Stromal cell of bone marrow (primary cell): ENCODE measurements at places on chromosomes 11 and 22.

- no peak for DNase-seq
Observed at GRCh38 chr11:73200256-73200655, 17.8 kb upstream of the P2RY2 start.

- no peak for DNase-seq
Observed at GRCh38 chr11:131987703-131988102, 617.3 kb downstream of the NTM start.

DNA sequence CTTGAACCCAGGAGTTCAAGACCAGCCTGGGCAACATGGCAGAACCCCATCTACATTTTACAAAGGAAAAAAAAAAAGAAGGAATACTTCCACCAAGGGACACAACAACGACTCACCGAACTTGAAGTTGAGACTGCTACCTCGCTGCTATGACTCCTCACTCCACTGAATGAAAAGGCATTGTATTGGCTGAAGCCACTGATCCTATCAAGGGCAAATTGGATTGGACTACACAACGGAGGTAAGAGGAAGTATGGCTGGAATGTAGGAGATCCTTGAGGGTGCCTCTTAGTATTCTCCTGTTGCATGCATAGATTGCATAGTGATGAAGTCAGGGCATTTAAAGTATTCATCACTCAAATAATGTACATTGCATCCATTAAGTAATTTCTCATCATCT is 97.9 kb downstream of the CWF19L2 start:
- DNase-seq: no peak

DNA sequence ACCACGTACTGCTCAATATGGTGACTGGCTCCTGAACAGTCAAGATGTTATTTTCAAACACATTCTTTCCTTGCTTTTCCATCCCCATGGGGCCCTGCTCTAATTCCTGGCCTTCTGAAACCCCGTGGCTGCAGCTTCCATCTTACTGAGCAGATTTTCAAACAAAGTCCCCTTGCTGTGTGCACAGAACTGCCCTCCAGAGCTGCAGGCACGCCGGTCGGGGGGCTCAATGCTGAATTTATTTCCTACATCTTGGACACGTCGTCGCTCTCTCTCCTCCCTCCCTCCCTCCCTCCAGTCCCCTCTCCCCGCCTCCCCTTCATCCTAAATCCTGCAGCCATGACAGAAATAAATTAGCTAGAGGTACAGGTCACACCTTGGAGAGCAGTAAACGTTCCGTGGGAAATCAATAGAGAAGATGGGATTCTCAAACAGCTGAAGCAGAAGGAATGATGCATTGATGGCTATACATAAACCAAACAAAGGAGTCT is 243.1 kb upstream of the BLID start:
- no peak for DNase-seq

DNA sequence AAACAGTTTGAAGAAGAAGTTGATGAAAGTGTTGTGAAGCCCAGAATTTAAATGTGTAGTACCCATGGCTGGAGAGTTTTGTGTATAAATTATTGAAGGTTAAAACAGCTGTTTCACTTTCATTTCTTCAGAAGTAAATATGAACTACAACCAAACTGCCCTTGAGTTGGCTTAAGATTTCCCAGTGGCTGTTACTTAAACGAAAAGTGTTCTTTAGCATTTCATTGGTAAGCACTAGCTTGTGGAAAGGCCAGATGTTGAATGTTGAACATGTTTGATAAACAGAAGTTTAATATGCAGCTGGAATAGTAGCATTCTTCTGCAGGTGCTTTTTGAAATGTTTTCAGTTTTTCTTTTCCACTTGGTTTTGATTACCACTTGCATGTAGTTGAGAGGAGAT is 83.2 kb upstream of the TNRC6B start:
- DNase-seq: peak; percentile 9

DNA sequence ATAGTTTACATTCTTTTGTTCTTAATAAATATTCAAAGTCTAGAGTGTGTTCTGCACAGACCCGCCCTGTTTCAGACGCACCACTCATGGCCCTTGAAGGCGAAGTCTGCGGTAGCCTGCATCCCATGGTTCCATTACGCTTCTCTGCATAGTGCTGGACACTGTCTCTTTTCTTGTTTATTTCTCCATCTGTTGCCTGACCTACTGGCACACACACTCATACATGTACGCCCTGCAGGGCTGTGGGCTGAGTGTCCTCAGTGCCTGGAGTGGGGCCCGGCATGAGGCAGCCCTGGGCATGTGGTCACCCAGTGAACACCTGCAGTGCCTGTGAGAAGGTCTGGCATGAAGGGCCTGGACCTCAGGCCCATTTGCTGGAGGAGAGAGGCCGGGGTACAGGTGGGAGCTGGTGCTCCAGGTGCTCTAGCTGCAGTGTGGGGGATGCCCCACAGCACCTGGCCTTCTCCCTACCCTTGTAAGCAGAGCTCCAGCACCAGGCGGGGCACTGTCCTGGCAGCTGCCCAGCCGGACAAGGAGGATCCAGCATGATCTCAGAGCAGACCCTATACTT is 404.1 kb downstream of the TBC1D22A start:
- DNase-seq: no peak

GRCh38 chr11:19242179-19242932 is 1.6 kb upstream of the E2F8 start:
- DNase-seq: no peak

DNA sequence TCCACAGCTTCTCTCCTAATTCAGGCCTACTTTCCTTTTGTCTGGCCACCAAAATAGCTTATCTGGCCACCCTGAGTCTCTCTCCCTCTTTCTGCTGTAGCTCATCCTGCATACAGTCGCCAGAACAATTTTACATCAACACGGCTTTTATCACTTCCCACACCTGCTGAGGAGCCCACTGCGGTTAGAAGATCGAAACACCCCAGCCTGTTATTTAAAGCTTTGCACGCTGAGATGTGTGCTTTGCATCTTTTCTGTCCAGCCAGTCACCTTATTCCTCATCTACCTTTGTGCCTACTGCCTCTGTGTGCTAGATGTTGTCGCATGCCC is 96.0 kb downstream of the COMMD9 start:
- DNase-seq: no peak

DNA sequence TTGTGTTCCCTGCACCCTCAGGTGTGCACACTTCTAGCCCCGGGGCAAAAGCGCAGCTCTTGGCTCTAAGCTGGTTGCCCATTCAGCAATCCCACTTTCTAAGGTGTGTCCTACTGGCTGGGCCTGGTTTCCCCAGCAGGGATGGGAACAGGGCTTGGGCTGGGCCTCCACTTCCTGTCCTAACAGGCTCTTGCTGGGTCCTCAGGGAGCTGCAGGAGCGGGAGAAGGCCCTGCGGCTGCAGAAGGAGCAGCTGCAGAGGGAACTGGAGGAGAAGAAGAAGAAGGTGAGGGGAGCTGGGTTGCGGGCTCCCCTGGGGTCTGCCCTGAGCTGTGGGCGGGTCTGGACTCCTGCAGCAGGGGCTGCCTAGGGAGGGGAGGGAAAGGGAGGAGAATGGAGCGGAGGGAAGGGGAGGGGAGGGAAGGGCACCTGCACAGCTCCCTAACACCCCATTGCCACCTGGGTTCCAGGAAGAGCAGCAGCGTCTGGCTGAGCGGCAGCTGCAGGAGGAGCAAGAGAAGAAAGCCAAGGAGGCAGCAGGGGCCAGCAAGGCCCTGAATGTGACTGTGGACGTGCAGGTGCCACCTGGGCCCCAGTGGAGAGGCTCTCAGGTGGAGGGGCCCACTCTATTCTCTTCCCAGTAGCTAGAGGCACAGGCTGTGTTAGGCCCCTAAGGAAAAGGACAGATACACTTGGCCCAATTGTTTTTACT is 24.6 kb downstream of the INCENP start:
- DNase-seq: no peak

DNA sequence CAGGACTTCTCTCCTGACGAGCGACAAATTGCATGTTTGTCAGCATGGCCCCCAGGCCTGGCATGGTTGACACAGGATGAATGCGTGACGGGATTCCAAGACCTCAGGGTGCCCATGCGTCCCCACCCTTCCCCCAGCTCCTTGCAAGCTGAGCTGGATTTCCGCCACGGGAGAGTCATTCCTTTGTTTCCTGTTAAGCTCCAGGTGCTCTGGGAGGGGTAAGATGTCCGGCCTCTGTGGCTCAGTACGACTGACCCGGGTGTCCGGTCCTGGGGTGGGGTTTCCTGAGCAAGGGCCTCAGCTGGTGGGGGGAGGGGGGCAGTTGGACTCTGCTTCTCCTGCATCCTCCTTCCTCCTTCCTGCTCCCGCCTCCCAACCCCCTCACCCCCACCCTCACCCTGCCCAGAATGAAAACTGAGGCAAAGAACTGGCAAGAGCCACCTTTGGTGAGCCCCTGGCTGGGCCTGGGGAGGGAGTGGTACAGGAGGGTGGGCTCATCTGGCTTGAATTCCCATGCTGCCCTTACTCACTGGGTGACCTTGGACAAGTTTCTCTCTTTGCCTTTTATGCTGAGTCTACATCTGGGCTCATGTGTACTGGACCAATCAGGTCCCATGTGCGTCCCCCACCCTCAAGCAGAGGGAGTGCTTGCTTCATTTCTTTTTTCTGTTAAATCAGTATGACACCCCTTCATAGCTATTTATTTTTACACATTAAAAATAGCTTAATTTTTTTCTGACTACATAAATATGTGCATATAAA is 2.5 kb downstream of the CDC42EP2 start:
- no peak for DNase-seq

- DNase-seq: no peak
Observed at GRCh38 chr22:26285632-26286031, 116.4 kb downstream of the SEZ6L start.

DNA sequence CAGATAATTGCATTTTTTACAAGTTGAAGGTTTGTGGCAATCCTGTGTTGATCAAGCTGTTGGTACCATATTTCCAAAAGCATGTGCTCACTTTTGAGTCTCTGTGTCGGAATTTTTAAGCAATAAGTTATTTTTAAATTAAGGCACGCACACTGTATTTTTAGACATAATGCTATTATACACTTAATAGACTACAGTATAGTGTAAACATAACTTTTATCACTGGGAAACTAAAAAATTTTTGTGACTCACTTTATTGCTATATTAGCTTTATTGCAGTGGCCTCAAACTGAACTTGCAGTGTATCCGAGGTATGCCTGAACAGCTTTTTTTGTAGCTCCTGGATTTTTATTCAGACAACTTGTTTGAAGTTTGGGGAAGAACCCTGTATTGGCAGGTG is 31.3 kb upstream of the RRM1 start:
- no peak for DNase-seq

- no peak for DNase-seq
Observed at GRCh38 chr22:24506802-24507438, 11.8 kb downstream of the UPB1 start.

DNA sequence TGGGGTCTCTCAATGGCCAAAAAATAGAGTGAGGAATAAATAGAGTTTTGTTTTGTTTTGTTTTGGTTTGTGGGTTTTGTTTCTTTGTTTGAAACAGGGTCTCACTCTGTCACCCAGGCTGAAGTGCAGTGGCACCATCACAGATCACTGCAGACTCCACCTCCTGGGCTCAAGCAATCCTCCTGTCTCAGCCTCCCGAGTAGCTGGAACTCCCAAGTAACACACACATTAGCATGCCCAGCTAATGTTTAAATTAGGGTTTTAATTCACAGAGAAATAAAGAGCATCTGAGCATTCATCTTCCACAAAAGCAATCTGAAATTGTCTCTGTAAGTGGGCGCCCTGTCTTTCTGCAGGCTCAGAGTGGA is 9.2 kb upstream of the IFITM3 start:
- DNase-seq: no peak

DNA sequence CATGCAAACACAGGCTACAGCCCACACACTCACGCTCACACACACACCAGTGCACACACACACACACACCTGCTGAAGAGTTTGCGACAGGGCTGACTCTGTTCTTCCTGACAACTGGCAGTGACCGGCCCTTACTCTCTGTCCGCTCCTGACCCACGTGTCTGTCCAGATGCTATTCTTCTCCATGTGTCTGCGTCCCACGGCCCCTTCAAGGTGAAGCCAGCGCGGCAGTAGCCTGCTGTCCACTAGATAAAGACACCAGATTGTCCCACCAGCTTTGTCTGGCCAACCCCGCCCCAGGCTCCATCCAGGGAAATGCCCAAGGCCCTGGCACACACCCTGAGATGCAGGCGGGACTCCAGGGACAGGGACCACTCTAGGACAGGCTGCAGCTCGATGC is 713.9 kb downstream of the BRD1 start:
- no peak for DNase-seq

GRCh38 chr11:55457641-55458040 is 89.9 kb downstream of the OR4A15 start:
- no peak for DNase-seq

GRCh38 chr11:8987446-8987845 is 16.4 kb downstream of the NRIP3 start:
- no peak for DNase-seq
